ENCODE measurements at places on chromosomes 12 and 14.

GRCh38 chr12:44677724-44678123 is 198.4 kb downstream of the NELL2 start:
- no peak for DNase-seq

- no peak for DNase-seq
These were observed 167.2 kb downstream of the ETNK1 start for GRCh38 chr12:22792138-22792537.

DNA sequence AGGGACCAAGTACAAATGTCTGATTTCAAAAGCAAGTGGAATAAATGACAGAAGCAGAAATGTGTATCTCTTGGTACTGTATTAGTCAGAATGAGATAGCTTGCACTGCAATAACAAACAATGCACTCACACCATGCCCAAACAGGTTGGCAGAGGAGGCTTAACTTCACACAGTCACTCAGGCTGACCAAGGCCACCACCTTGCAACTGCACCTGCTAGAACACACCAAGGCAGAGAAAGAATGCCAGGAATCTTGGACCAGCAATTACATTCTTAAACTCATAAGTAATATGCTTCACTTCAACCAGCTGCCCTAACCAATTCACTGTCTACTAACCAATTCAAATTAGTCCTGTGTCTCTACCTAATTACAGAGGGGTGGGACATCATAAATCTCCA is 378.3 kb downstream of the BCL11B start:
- DNase-seq = no peak

DNA sequence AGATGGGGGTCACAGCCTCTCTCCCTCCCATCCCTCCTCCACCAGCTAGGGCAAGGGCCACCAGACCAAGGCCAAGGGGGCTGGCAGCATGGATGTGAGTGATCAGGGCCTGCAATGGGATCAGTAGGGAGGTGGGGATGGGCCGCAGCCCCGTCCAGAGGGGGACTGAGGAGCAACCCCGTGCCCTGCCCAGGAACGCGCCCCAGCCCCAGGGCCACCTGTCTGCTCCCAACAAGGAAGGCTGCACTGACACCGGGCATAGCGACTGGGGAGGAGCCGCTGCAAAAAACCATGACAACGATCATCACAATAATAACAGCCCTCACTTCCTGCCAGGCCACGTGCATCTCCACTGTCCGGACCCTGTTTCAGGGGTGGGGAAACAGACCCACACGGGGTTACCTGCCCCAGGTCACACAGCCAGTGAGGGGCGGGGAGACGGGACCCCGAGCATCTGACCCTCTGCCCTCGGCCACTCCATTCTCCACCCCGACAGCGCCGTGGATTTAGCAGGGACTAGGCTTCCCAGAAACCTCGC is 24.3 kb downstream of the NCOR2 start:
- DNase-seq = no peak

GRCh38 chr12:122867691-122868461 is 28.0 kb downstream of the VPS37B start:
- no peak for DNase-seq

GRCh38 chr14:94144765-94145164 is 15.4 kb upstream of the IFI27L2 start:
- DNase-seq = no peak

DNA sequence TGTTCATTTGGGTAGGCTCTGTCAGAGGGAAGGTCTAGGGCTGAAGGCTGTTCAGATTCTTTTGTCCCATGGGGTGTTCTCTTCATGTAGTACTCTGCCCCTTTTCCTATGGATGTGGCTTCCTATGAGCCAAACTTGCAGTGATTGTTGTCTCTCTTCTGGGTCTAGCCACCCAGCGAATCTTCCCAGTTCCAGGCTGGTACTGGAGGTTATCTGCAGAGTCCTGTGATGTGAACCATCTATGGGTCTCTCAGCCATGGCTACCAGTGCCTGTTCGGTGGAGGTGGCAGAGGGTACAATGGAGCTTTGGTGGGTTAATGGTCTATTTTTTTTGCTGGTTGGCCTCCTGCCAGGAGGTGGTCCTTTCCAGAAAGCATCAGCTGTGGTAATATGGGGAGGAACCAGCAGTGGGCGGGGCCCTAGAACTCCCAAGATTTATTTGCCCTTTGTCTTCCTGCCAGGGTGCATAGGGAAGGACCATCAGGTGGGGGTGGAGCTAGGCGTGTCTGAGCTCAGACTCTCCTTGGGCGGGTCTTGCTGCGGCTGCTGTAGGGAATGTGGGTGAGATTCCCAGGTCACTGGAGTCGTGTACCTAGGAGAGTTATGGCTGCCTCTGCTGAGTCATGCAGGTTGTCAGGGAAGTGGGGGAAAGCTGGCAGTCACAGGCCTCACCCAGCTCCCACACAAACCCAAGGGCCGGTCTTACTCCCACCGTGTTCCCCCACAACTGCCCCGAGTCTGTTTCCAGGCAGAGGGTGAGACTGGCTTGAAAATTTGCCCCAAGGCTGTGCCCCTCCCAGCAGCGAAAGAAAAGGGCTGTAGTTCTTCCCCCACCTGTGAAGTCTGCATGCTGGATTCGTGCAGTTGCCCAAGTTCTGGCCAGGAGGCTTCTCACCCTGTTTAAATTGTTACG is 17.5 kb downstream of the MTRFR start:
- no peak for DNase-seq

- DNase-seq = no peak
These were observed 4.4 kb upstream of the AMIGO2 start for GRCh38 chr12:47084172-47084571.

DNA sequence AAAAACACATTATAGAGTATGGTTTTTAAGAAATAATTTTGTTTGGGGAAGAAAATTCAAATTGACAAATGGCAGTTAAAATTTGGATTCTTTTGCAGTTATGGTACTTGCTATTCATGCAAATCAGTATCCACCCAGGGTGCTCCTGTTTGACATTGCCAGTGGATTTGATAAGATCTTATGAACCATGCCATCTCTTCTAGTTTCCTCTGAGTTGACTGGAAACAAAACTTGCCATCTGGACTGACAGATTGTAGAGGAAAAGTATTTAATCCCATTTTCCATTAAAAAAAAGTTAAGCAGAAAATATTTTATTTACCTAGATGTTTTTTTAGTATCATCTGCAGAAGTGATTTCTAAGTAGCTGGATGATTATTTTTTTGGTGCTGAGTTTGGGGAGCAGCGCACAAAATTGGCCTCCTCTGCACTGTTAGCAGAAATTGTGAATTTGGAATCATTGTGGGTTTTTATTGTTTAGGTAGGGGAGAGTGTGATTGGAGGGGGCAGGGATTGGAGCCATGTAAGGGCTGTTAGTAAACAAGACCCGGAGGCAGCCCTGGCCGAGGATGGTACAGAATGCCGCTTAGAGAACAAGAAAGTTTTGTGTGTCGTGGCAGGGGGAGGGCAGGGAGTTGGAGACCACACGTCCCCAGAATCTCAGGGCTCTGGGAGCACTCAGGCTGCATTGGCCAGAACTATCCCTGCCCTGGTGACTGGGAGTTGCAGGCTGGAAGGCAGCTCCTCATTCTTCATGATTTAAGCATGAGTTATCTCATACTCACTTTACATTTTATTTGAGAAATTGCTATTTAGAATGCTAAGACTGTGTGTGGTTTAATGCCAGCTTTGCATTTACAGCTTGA is 56.6 kb downstream of the WDR20 start:
- no peak for DNase-seq

DNA sequence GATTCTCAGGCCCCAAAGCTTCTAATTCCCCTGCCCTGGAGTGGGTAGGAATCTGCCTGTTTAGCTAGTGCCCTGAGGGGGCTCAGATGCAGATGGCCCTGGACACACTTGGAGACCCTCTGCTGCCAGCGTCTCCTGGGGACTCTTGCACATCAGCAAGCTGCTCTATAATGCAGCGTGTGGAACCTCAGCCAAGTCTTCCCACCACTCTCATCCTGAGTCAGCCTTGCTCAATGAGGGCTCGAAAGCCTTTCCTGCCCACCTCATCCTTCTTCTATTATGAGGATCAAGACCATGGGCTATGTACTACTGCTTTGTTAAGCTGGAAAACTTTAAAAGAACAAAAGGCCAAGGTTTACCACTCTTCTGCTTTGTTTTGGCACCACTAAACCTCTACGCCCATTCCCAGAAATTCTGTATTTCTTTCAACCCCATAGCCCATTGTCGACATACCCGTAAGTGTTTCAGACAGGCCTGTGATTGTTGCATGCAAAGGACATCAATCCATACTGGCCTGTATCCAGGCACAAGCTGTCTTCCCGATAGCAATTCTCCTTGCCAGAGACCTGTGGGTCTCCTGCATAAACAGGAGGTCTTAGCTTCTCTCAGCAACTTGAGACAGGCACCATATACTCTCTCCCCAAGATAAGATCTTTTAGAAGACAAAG is 246.9 kb downstream of the DPF3 start:
- no peak for DNase-seq

- no peak for DNase-seq
These were observed 491.2 kb downstream of the PCNX1 start for GRCh38 chr14:71398450-71398849.

GRCh38 chr12:66808606-66809005 is 129.7 kb upstream of the GRIP1 start:
- no peak for DNase-seq

GRCh38 chr12:53604581-53604980 is 21.6 kb downstream of the ATF7 start:
- no peak for DNase-seq

GRCh38 chr12:58540480-58541299 is 379.6 kb downstream of the LRIG3 start:
- DNase-seq = no peak

GRCh38 chr12:57866308-57867019 is 19.9 kb upstream of the CTDSP2 start:
- DNase-seq = no peak
